Suppressor macrophage (primary cell): ENCODE measurements at places on chromosomes 16 and 17.

- no peak for DNase-seq
Observed at GRCh38 chr17:48725004-48725287, 2.0 kb downstream of the PRAC2 start.

DNA sequence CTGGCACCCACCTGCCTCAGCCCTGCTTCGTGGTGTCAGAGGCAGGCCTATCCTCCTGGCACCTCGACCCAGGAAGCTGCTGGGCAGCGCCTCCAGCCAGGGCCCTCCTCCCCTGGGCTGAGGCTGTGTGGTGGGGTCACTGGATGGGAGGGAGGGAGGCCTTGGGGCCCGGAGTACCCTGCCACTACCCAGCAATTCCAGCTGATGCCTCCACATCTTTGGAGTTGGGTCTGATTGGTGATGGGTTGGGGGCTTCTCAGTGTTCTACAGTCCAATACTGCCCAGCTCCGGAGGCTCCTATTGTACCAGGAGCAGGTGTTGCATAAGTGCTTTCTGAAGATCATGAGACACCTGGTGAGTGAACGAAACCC is 48.0 kb downstream of the USP22 start:
- no peak for DNase-seq

GRCh38 chr16:84190731-84191388 is at the start of gene ADAD2:
Gene ADAD2, plus strand, starts transcription at chr16:84191157. Its CDS starts 74 bp downstream, at chr16:84191231.
- no peak for DNase-seq

- peak; percentile 76 for DNase-seq
Observed at GRCh38 chr17:34703533-34703932, 124.2 kb downstream of the TMEM132E start.

DNA sequence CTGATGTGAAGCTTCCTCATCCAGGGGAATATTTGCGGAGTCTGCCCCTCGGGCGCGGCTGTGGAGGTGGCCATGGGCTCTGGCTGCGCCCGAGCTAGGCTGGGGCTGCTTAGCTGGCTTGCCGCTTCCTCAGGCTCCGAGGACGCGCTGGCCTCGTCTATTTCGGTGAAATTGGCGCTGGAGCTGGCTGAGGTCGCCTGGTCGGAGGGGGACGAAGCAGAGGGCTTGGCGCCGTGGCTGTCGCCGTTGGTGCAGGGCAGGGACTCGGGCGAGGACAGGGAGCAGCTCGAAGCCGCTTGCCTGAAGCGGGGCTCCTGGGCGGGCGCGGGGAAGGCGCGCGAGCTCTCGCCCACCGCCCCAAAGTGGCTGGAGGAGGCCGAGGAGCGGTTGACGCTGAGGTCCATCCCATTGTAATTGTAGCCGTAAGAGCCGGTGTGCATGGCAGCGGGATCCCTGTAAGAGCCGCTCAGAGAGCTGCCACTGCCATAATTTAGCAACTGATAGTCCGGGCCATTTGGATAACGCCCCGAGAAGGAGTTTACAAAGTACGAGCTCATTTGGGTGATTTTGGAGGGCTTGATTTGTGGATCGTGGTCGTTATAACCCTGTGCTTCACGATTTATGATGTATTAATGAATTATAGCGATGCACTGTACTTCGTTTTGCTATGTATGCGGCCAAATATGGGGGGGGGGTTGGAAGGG is at the start of gene HOXB5:
TSS of gene HOXB5 (minus strand) at position 654 of the 704 bp plus-strand sequence. CDS start at position 557, 97 bp downstream.
- no peak for DNase-seq

DNA sequence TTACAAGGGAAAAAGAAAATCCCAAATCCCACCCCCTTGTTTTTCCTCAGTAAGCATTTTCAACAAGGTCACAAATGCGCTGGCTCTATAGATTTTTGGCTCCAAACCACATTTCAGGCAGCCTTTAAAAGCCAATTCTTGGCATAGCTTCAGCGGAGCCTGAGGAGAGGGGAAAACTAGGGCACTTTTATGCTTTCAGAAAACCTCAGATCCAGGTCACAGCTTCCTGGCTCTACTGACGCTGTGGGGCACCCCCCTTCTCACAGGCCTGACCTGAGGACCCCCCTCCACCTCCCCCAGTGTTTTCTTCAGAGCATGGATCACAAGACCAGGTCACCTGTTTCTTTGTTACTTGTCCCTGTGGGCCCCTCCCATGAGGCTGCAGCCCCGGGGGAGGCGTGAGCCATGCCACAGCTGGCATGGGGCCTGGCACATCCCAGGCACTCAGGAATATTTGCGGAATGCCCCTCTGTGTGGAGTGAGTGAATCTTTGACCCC is 30.1 kb upstream of the MTSS2 start:
- DNase-seq = no peak

GRCh38 chr17:27457360-27457715 is 1.1 kb downstream of the KSR1 start:
- no peak for DNase-seq
